ENCODE measurements at places on chromosomes 3 and 15.
A peak's percentile ranks its signal among the peaks of the same experiment; 100 is the strongest.

DNA sequence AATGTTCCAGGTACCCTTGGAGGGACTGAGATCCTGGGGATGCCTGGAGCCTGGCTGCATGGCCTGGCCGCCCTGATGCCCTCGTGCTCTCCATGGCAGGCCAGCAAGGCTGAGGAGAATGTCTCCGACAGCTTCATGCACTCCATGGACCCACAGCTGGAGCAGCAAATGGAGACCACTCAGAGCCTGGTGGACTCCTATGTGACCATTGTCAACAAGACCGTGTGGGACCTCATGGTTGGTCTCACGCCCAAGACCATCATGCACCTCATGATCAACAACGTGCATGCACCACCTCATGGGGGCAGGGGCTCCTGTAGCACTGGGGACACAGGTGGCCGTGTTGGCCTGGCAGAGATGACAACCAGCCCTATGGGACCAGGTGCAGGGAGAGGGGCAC, 19.7 kb downstream of the GOLGA6A start:
- no peak for DNase-seq

GRCh38 chr15:23384371-23384770, 29.8 kb downstream of the GOLGA8S start:
- DNase-seq = no peak

GRCh38 chr3:16790432-16791400, 94.0 kb upstream of the PLCL2 start:
- peak; percentile 57 for DNase-seq

DNA sequence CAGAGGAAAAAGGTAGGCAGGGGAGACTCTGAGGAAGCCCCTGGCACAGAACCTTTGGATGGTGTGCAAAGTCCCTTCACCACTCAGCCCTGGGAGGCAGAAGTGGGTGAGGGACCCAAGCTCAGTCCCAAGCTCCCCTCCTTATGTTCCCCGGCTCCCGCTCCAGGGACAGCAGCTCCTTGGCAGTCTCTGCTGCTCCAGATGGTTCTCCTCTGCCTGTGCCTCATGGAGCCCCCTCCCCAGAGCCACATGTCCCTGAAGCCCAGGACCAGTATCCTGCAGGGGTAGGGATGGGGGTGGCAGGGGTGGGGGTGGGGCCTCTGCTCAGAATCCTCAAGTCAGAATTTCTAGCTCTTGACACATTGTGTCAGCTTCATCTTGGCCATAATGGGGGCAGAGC, 8.0 kb upstream of the CAMKV start:
- DNase-seq = no peak

- no peak for DNase-seq
Observed at GRCh38 chr3:99413504-99413903, 224.9 kb upstream of the COL8A1 start.

- DNase-seq = no peak
Observed at GRCh38 chr15:84727429-84727828, 11.5 kb upstream of the SEC11A start.

Measured in inflammatory macrophage treated with lipopolysaccharide for 1 hour (primary cell).